ENCODE measurements at places on chromosomes 11 and 22.

DNA sequence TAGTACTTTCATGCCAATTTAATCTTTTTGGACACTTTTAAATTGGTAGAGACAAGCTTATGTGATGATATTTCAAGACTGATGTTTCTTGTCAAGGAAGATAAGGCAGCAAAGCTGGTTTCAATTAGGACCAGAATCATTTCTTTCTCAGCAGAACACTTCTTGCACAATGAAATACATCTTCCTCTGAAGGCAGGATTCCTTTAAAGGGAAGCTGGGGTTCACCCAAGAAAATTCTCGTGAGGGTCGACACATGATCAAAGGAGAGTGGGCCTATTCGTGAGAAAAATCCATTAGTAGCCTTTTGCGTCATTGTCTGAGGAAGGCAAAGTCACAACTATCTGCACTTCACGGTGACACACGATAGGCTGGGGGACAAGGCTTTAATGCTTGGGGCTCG is 17.6 kb downstream of the TTC12 start:
- no peak for DNase-seq

- no peak for DNase-seq
Observed at GRCh38 chr22:21972293-21972779, 10.3 kb downstream of the TOP3B start.

- DNase-seq = no peak
Observed at GRCh38 chr11:15123849-15124248, 9.1 kb downstream of the INSC start.

GRCh38 chr11:96969251-96969650 is 579.4 kb downstream of the JRKL start:
- no peak for DNase-seq

DNA sequence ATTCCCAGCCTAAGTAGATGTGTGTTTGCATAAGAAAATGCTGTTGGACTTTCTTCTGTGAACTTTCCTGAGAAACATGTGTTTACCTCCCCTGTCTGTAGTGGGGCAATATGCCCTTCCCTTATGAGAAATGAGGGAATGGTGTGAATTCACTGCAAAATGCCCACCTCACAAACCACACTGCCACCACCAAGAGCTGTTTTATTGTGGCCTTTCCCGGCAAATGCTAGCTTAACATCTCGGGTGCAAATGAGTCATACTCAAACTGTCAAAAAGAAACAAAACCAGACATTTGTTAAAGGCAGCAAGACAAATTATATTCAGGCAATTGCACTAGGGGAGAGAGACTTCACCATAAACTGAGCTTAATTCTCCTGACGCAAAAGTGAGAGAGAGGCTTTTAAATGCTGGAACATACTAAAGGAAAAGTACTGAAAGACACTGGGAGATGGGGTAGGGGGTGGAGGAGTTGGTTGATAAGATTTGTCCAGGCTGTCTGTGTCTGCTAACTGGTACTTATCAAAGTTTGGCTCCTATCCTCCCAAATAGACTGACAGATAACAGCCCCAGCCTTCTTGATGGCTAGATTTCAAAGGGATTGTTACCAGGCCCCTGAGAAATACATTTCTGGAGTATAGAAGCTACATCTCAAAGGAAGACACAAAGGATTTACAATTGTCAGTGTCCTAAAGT is 70.9 kb upstream of the OR5AK2 start:
- no peak for DNase-seq

DNA sequence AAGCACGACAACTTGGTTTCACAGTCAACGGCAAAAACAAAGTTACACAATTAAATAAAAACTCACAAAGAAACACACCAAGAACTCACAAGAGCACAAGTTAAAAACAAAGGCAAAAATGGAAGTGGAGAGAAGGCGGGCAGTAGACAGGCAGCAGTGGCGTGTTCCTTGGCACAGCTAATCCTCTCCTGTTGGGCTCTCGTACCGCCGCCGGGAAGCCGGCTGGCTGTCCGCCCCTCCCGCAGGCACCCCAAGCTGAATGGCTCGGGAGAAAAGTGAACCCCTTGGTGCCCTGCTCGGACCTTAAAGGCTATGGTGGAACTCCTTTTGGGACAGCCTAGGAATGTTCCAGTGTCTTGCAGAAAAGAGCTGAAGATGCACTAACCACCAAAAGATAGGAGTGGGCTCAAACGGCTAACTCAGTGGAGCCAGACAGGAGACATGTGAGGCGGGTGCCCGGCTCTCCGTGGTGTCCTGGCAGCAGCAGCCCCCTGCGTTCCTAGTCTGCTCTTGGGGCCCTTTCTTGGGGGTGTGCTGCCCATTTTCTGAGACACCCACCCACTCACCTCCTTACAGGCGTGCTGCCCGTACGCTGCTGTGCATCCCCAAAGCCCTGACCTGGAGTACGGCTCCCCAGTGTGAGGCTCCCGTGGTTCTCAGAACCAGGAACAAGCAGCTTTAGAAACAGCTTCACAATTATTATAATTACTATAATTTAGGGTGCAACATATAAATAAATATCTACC is 86.1 kb upstream of the BID start:
- DNase-seq = no peak

DNA sequence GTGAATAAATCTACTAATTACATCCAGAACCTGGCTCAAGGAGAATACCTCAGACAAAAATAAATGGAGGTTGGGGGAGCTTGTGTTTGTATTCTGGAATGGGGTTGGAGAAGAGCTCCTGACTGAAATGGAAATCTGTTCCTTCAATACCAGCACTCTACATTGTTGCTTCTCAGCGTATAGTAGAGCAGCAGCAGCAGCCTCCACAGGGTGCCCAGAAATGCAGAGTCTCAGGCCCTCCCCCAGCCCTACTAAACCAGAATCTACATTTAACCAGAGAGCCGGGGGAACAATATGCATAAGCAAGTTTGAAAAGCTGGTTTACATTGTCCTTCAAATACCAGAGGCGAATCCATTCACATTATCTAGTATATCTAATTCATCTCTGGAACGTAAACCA is 474.8 kb downstream of the NTM start:
- DNase-seq = no peak

- DNase-seq = no peak
Observed at GRCh38 chr11:134264966-134265764, 11.0 kb upstream of the GLB1L3 start.

DNA sequence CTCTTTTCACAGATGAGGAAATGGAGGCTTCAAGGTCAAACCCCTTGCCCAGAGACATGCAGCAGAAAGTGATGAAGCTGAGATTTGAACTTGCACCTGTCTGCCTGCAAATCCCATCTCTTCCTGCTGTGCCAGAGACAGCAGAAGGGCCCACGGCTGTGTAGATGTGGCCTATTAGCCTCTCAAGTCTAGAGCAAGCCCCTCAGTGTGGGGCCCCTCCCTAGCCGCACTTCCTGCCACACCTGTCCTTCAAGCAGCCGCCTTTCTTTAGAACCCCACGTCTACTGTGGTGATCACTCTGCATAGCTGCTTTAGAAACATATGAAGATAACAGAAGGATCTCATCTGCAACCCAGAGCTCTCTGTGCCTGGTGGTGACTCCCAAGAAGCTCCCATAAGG is 41.2 kb upstream of the JAM3 start:
- no peak for DNase-seq

- DNase-seq = peak; percentile 1
Observed at GRCh38 chr22:33519071-33519973, 401.0 kb downstream of the LARGE1 start.

- DNase-seq = no peak
Observed at GRCh38 chr22:46540874-46541273, 3.5 kb upstream of the CELSR1 start.

- DNase-seq = no peak
Observed at GRCh38 chr22:39142088-39142680, 10.3 kb downstream of the CBX7 start.

DNA sequence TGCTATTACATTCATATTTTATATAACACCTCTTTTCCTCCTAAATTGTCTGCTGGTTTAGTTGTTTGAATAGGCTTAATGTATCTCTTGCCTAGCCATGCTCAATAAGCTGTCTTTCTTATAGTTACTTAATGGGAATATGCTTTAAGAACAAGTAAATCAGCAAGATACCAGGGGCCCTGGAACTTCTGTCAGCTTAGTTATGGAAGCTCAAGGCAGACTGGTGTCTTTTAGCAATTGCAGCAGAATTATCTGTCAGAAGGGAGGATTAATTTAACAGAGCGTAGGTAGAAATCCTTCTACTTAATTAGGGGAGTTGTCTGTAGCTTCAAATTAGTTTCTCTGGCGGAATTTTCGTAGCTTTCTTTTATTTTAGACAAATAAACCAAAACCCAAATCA is 94.9 kb downstream of the C11orf91 start:
- no peak for DNase-seq

DNA sequence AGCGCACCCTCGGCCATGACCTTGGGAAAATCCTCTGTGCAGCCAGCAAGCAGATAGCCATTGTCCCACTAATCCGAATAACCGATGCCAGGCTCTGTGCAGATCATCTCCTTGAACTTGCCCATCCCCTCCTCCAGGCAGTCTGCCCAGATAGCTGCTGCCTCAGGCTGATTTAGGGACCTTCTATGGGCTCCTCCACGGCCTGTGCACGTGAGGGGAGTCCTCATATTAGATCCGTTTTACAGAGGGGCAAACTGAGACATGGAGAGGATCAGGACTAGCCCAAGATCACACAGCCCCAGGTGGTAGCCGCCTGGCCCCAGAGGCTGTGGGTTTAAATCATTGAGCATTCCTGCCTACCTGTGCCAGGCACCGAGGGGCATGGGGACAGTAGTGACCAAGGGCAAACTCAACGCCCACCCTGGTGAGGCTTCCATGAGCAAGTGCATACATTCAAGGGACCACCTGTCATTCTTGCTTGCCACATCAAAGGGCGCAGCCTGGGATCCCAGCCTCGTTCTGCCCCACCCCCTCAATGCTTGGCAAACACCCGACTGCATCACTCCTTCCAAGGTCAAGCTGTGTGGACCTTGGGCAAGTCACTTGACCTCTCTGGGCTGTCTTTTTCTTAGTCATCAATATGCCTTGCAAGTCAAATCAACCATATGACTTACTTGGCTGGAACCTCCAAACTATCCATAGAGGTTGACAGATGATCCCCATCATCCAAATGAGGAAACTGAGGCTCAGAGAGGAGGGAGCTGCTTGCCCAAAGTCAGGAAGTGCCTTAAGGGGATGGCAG is 131.6 kb downstream of the MN1 start:
- no peak for DNase-seq

DNA sequence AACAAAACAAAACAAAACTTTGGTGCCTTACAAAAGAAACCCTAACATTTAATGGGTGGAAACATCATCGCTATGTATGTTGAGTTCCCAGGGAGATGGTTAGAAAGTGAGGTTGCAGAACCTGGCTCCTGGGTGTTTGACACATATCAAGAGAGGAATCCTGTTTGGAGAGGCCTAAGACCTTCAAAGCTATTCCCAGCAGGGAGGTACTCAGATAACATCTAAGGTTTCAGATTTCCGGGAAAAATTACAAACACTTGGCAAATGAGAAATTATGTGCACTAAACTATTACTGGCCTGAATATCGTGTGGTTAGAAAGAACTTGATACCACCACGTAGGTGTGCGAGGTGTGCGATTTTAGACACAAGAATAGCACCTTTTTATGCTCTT is 18.5 kb downstream of the TRIM5 start:
- DNase-seq = no peak

GRCh38 chr11:73168925-73169579 is 26.9 kb upstream of the FCHSD2 start:
- no peak for DNase-seq

DNA sequence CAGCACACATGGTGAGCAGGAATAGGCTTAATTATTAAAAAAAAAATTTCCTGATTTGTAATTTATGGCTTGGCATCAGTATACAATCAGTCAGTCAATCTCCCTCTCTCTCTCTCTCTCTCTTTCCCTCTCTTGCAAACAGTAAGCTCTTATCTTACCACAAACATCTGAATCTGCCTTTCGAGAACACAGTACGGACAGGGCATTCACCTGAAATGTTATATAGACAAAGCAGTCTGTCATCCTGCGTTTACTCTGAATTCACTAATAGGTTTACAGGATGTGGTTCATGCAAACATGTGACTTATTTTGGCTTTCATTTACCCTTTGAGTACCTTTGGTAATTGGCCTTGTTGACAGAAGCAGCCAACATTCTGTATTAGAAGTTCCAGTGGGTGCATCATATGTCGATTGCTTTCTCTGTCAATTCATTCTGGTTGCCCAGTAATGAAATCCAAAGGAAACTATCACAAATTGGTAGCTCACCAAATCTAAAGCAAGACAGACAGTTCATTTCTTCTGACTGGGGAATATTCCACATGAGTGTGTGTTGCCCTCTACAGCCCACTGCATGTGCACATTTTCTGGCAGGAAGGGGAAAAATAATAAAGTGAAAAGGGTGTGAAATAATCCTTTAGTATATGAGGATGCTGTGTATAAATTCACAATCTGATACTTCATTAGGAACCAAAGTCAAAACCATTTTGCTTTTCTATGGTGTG is 1058.2 kb downstream of the LRRC4C start:
- DNase-seq = no peak

- DNase-seq = no peak
Observed at GRCh38 chr11:20488352-20488751, 100.8 kb downstream of the PRMT3 start.

- no peak for DNase-seq
Observed at GRCh38 chr22:29307596-29308147, 1.2 kb downstream of the GAS2L1 start.

DNA sequence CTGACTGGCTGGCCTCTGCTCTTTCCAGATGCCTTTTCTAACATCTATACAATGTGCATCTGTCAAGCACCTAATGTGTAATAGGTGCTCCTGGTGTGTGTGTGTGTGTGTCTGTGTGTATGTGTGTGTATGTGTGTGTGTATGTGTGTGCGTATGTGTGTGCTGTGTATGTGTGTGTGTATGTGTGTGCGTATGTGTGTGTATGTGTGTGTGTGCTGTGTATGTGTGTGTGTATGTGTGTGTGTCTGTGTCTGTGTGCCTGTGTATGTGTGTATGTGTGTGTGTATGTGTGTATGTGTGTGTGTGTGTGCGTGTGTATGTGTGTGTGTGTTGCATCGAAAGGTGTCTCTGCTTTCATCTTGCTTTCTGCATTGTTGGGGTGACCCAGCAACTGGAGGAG is 57.9 kb downstream of the PKNOX2 start:
- no peak for DNase-seq

DNA sequence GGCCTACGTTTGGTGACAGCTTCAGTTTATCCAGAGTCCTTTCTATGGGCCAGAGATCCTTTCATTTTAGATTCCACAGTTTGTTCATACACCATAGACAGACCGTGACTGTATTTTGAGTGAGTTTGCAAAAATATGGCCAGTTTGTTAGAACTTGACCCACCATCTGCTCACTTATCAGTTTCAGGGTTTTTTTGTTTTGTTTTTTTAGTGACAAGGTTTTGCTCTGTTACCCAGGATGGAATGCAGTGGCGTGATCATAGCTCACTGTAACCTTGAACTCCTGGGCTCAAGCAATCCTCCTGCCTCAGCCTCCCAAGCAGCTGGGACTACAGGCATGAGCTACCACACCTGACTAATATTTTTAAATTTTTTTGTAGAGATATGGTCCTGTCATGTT is 9.1 kb upstream of the CKAP5 start:
- DNase-seq = no peak

GRCh38 chr11:131809203-131809918 is 438.9 kb downstream of the NTM start:
- no peak for DNase-seq
